Activated CD4-positive, alpha-beta T cell treated with anti-CD3 and anti-CD28 coated beads, Interleukin-2, amount 10 ng/mL, durations not matched to agents 24 days and 14 days (primary cell): ENCODE measurements at places on chromosomes 16 and 17. TPM values are rescaled to one million over a fixed set of nuclear protein-coding genes. Genes with fewer than 3 reads are reported as not detected.

The SYT17 gene
- 1.3 and 1.9 TPM in 2 replicates for total RNA-seq

The SSTR5 gene
- not detected in 2 replicates for total RNA-seq

The SLC35G6 gene
- total RNA-seq: not detected in 2 replicates

DNA sequence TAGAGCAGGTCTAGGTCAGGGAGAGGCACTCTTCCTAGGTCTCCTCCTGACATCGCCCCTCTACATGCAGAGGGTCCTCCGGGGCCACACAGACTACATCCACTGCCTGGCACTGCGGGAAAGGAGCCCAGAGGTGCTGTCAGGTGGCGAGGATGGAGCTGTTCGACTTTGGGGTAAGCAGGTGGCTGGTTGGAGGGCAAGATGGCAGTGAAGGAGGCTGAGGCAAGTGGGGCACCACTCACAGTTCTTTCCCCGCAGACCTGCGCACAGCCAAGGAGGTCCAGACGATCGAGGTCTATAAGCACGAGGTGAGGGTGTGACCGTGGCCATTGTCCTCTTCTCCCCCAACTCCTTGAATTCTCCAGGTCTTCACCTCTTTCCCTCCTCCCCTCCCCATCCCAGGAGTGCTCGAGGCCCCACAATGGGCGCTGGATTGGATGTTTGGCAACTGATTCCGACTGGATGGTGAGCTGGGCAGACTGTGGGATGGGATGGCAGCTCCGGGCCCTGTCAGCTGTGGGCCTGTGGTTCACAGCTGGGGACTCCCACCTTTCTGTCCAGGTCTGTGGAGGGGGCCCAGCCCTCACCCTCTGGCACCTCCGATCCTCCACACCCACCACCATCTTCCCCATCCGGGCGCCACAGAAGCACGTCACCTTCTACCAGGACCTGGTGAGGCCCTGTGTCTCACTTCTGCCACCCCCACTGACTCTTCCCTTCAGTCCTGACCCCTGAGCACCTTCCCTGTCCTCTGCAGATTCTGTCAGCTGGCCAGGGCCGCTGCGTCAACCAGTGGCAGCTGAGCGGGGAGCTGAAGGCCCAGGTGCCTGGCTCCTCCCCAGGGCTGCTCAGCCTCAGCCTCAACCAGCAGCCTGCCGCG lies 3.0 kb downstream of the THOC6 start:
- DNase-seq: no peak

GRCh38 chr17:2082003-2082781 lies 27.3 kb downstream of the HIC1 start:
- no peak for DNase-seq

The RPL27 gene
- total RNA-seq: 1,178 and 1,206 TPM in 2 replicates

The CEP295NL gene
- 0.56 TPM in 1 of 2 replicates, not detected in the other for total RNA-seq
